ENCODE measurements at places on chromosomes 16 and 17.

DNA sequence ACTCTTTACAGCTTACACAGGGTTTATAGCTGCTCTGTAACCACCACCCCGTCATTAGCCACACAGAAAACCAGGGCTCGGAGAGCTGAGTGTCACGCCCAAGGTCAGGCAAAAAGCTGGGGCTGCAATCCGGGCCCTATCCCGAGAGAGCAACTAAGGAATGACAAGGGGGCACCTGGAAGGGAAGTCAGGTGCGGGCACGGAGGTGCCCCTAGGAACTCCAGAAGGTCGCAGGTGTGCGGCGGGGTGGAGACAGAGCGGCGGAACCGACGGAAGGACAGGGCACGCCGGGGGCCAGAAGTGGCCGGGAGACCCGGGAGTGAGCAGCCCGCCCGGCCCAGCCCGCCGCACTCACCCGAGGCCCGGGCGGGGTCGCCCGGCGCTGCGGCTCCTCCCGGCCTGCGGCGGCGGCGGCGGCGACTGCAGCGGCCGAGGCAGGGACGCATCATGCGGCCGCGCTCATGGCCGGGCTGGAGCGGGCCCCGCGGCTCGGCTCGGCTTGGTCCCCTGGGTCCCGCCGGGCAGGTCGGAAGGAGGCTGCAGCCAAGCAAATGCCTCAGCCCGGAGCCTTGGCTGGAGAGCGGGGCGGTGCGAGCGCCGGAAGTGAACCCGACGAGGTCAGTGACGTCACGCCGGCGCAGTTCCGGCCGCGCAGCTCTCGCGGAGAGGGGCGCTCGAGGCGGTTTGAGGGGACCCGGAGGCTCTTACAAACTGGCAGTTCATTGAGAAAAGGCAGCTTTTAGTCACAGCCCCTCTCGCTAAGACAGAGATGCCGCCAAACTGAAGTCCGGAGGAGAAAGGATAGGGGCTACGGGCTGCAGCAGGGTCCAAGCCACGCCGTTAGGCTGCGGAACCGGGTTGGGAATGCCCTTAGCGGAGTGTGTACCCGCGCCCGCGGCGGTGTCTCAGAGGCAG lies at the start of gene ZDHHC7:
Gene ZDHHC7 (minus strand): TSS at position 605 of the 915 bp plus-strand sequence. CDS start 20,917 bp downstream, outside the sequence.
- peak; percentile 66 for DNase-seq

- DNase-seq: no peak
Observed at GRCh38 chr17:1275962-1276736, 3.3 kb upstream of the TRARG1 start.

DNA sequence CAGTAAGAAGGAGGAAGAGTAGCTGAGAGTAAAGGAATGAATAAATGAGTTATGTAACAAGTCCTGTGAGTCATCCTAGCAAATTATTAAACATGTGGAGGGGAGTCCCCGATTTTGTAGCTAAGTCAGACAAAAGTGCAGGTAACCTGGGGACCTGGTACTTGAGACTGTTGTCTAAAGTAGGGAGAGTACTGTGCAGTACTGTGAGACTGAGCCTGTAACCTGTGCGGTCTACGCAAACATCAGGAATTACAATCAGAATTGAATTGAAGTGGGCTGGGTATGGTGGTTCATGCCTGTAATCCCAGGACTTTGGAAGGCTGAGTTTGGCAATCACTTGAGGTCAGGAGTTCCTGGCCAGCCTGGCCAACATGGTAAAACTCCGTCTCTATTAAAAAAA lies 35.7 kb downstream of the IKZF3 start:
- no peak for DNase-seq

DNA sequence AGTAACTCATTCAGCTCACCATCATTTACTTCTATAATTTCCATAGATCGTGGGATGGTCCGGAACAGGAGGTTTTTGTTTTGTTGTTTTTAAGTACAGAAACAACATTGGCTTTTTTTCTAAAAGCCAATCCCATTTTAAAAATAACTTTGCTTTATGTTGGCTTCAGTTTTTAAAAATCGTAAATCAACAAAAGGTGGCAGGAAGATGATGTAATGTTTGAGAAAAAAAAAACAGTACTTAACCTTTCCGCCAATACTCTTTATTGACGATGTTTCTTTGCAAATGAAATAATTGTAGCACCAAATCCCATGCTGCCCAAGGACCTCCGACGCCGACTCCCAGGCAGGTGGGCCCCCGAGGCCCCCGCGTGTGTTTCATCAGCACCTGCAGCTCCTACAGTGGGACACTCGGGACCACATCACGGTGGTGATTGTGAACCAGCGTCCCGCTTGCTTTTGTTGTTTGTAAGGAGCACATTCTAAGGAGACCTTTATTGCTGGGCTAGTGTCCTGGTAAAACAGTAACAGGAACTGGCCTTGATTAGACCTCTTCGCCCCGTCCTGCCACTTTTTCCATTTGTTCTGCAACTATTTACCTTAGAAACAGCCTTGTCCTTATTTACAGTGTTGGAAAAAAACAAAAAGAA lies 140.2 kb upstream of the CHMP6 start:
- DNase-seq: no peak

GRCh38 chr17:2593821-2594721 lies 617 bp downstream of the PAFAH1B1 start:
- DNase-seq: peak; percentile 80

DNA sequence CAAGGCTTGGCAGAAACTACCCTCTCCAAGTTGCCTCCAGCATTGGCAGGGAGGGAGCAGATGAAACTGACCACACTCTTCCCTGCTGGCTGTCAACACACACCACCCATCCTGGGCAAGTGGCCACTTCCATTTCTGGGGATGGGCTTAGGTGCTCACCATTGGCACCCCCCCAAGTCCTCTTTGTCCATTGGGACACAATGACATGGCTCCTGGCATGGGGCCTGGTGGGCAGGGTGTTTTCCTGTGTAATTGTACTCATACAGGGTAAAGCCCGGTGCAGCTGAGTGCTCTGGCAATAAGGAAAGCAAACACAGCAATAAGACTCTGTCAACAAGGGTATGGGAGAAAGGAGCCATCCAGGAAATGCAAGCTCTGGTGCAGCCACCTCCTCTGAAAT lies 22.6 kb downstream of the SCNN1B start:
- peak; percentile 98 for DNase-seq

DNA sequence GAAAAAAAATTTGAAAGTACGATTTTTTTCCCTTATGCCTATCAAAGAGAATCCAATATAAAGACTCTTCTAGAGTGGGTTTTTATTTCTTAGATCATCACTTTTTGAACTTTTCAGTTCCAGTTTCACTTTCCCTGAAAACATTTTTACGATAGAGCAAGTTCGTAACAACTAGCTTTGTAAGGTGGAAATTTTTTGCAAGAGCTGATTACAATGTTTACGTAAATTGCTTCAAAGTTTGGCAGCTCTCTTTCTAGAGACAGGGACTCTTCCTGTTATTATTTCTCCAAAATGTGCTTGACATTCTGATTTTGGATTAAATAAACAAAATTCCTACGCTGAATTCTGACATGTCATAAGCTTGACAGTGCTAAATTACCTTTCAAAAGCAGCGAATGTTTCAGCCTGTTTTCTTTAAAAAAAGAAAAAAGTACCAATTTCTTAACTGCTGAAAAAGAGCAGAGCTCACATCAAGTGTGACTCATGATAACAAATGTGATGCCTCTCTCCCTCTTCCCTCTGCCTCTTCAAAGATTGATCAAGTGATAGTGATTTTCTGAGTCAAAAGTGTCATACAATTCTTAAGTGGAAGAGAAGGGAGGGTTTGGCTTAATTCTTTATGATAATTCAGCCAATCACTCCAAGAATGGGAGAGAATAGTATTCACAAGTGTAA lies 175.2 kb downstream of the KCNJ2 start:
- DNase-seq: no peak

- DNase-seq: no peak
Observed at GRCh38 chr17:4229627-4230541, 33.9 kb downstream of the ANKFY1 start.

- no peak for DNase-seq
Observed at GRCh38 chr16:53632526-53632925, 71.1 kb downstream of the RPGRIP1L start.

- no peak for DNase-seq
Observed at GRCh38 chr16:81080233-81080632, 3.2 kb upstream of the C16orf46 start.

DNA sequence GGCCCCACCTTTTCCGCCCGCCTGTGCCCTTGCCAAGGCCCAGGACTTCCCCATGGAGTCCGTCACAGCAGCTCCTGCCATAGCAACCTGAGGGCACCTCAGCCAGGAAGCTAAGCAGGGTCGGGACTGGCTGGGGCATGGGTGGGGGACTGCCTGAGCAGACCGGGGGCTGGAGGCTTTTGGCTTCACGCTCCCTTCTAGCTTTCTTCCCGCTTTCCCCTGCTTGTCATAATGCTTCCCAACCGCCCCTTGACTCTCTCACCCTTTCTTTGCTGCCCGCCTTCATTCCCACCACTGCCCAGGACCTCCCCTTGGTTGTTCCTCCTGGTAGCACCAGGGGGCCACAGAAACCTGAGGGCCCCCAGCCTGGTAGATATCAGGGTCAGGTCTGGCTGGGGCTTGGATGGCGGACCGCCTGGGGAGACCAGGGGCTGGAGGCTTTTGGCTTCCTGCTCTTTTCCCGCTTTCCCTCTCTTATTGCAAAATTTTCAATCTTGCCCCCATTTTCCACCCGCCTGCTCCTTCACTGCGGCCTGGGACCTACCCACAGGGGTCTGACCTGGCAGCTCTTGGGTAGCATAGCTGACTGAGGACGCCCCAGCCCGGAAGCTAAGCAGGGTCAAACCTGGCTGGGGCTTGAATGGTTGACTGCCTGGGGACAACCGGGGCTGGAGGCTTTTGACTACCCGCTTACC lies 2287.7 kb downstream of the TP53TG3F start:
- DNase-seq: no peak

- no peak for DNase-seq
Observed at GRCh38 chr17:35529866-35530265, 7.6 kb downstream of the SLFN12L start.

DNA sequence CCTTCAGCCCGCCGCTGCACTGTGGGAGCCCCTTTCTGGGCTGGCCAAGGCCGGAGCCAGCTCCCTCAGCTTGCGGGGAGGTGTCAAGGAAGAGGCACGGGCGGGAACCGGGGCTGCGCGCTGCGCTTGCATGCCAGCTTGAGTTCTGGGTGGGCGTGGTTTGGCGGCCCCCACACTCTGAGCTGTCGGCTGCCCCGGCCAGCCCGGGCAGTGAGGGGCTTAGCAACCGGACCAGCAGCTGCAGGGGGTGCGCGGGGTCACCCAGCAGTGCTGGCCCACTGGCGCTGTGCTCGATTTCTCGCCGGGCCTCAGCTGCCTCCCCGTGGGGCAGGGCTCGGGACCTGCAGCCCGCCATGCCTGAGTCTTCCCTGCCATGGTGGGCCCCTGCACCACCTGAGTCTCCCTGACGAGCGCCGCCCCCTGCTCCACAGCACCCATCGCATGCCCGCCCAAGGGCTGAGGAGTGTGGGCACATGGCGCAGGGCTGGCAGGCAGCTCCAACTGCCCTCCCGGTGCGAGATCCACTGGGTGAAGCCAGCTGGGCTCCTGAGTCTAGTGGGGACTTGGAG lies 17.0 kb downstream of the PRR11 start:
- DNase-seq: no peak

DNA sequence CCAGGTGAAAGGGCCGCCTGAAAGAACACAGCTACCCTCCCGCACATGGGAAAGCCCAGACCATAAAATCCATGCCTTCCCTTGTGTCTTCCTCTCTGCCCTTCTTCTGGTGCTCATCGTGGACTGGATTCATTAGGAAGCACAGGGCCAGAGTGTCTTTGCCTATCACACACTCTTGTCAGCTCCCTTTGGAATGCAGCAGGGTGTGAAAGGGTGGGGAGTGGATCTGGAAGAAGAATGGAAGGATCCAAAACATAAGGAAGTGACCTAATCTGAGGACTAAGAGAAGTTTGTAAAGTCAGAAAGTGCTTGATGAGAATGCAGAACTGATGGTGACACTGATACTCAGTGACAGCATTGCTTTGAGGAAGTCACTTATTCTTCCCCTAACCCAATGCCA lies 1147.3 kb upstream of the GOT2 start:
- DNase-seq: no peak

GRCh38 chr16:628321-629061 lies 2.3 kb upstream of the WFIKKN1 start:
- no peak for DNase-seq

DNA sequence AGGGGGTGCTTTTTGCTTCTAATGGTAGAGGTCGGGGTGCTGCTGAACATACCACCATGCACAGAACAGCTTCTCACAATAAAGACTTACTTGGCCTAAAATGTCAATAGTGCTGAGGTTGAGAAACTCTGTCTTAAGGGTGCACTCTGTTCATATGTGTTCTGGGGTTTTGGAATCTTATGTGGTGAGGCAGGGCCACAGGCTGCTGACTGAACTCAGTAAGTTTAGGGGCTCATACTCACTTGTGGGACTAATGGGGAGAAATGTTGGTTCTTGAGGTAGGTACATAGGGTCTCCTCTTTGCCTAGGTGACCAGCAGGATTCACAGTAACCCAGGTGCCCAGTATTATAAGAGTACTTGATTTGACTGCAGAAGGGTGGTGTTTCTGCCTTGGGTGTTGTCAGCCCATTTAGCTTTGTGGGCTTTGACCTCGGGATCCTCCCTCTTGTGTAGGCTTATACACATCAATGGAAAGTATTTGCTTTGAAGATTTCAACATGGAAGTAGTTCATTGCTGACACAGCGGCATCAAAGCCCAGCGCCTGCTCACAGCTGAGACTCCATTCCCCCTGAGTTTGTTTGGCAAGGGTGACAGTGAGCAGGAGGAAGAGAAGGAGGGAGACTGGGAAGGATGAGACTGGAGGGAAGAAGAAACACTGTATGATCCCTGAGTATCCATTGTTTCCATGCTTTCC lies 17.2 kb downstream of the SLC7A6 start:
- no peak for DNase-seq

GRCh38 chr17:47204722-47205418 lies 4.3 kb upstream of the MYL4 start:
- no peak for DNase-seq

DNA sequence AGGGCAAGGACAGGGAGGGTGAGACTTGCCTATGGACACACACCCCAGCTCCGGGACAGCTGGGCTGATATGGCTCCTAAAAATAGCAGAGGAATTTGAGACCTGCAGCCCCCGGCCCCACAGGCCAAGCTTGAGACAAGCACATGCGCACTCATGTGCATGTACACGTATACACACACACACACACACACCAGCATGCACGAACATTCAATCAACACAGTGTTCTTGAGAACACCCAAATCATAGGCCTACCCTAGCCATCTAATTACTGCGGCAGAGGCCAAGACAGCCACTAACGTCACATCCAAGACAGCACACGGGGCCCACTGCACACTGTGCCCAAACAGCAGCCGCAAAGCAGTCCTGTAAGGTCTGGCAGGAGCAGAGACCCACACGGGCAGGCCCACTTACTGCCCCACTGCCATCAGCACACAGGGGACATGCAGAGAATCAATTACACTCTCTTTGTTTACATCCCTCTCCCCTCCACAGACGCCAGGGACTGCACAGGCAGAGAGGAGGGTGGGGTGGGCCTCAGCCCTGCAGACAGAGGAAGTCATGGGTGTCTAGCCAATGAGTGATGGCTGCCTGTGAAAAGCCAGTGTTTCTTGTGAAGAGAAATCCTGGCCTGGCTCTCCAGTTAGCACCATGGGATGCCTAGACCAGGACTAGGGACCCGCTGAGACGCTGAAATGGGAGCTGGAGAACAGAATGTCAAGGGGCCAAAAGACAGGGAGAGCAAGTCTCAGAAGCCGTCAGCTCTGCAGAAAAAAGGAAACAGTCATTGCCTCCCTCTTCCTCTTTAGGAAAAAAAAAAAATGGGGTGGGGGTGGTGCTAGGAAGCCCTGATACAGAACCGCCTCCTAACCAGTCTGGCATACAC lies 39.3 kb downstream of the MYO18A start:
- no peak for DNase-seq

Data from NCI-H2081 (cell line).